Neural crest cell (in vitro differentiated cells): ENCODE measurements at places on chromosomes 2 and 18. TPM values are rescaled to one million over a fixed set of nuclear protein-coding genes. Genes with fewer than 3 reads are reported as not detected.
A peak's percentile ranks its signal among the peaks of the same experiment; 100 is the strongest.

The CNTNAP5 gene
- total RNA-seq = 0.56 and 1.1 TPM in 2 replicates

DNA sequence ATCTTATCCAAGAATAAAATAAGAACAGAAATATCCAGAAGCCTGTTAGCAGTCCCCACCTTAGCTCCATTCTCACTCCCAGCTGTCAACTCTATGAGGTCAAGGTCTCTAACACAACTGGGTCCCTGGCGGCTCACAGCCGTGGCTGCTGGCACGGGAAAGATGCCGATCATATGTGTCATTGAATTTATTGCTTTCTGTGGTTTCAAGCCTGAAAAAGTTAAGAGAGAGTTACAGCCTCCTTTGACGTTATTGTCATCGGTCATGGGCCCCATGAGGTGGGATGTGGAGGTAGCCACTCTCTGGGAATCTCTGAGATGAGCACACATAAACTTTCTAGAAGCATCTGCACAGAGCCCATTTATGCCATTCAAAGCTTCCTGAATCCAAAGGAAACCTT, 28.7 kb upstream of the CABLES1 start:
- no peaks in the 10 kb centered on the region for H3K36me3 ChIP-seq
- peaks cover 6% of the 10 kb centered on the region for H3K27me3 ChIP-seq
- H3K4me3 ChIP-seq = no peak overlapping the region
- peak overlapping the region; percentile 37 for H3K27ac ChIP-seq
- DNase-seq = no peak

The STARD6 gene
- 0.35 TPM in 1 of 2 replicates, not detected in the other for total RNA-seq

DNA sequence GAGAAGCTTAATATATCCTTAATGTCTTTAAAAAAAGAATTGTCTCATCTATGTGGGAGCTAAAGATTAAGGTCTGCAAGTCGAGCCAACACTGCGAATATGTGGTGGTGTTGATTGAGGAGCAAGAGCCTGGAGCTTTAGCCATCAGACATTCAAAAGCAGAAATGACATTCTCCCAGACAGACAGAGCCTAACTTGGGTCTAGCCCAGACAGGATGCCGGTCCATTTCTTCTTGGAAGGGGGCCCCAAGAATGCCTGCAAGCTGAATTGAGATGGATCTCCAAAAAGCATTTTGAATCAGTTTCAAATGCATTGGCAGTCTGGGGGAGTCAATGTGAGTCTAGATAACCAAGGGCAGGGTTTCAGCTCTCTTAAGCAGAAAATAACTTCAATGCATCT, 30.1 kb upstream of the EML4 start:
- H3K4me3 ChIP-seq = no peak overlapping the region
- H3K27me3 ChIP-seq = no peaks in the 10 kb centered on the region
- no peak for DNase-seq
- peaks cover 30% of the 10 kb centered on the region for H3K4me1 ChIP-seq
- no peak overlapping the region for H3K27ac ChIP-seq

DNA sequence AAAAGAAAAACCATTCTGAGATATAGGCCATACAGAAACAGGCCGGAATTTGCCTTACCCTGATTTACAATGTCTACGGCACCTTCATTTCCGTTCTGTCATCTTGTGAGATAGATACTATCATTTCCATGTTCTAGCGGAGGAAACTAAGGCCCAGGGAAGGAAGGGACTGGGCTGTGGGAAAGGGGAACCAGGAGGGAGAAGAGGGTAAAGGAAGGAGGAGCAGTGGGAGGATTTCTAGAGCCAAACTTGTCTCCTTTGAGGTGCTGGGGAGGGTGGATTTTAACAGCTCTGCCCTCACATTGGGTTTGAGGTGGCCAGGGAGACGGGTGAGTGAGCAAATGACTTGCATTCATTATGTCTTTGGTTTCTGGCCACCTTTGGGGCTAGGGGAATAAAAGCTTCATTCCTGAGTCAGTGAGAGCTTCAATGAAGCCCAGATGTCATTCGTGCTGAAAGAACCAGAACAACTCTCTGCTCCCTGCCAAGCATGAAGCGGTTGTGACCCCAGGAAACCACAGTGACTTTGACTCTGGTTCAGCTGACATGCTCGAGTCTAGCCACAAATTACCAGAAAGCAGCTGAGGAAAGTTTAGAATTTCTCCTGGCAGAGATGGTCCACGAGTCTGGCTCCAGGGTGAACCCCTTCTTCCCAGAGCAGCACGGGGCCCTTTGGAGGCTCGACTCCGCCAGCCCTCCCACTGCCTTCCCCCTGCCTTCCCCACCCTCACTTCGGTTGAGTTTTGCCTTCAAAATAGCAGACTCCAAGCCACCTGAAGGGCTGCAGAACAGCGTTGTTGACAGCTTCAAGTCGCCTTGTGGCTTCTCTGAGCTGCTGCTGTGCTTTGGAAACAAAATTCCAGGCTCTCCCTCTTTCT, 3.8 kb downstream of the ACTG2 start:
- H3K4me1 ChIP-seq = peaks cover 17% of the 10 kb centered on the region
- peaks cover 1% of the 10 kb centered on the region for H3K27me3 ChIP-seq
- no peak for DNase-seq
- H3K27ac ChIP-seq = peak overlapping the region; percentile 35

GRCh38 chr2:45836316-45836715, 184.8 kb downstream of the PRKCE start:
- no peak for DNase-seq
- H3K36me3 ChIP-seq = peaks cover 2% of the 10 kb centered on the region
- peaks cover 31% of the 10 kb centered on the region for H3K4me1 ChIP-seq
- no peak overlapping the region for H3K27ac ChIP-seq
- no peak overlapping the region for H3K4me3 ChIP-seq

DNA sequence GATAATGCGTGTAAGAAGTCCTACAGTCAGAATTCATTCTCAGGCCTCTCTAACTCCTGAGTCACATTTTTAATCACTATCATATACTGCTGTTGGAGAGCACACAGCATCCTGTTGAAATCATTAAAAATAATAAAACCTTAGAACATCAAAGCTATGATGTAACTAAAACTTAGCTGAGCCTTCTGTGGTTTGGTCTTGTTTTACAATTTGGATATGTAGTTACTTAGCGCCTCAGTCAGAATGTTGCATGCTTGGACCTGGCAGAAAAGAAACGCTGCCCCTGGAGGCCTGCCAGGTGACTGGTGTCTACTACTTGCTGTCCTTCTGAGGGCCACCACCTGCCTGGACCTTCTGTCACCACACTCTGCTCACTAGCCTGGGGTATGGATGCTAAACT, 261.1 kb upstream of the RASGRP3 start:
- H3K4me3 ChIP-seq = no peak overlapping the region
- peaks cover 14% of the 10 kb centered on the region for H3K4me1 ChIP-seq
- no peak overlapping the region for H3K27ac ChIP-seq
- no peaks in the 10 kb centered on the region for H3K27me3 ChIP-seq
- DNase-seq = no peak
